Stimulated activated CD8-positive, alpha-beta memory T cell treated with anti-CD3 and anti-CD28 coated beads, Interleukin-7, amount 100 ng/mL, for 1 hour (primary cell): ENCODE measurements at places on chromosomes 3 and 15.

GRCh38 chr15:71562251-71562650 lies 248.1 kb upstream of the NR2E3 start:
- no peak for DNase-seq

- no peak for DNase-seq
Measured at GRCh38 chr3:9918261-9919038, 1.6 kb downstream of the IL17RC start.

DNA sequence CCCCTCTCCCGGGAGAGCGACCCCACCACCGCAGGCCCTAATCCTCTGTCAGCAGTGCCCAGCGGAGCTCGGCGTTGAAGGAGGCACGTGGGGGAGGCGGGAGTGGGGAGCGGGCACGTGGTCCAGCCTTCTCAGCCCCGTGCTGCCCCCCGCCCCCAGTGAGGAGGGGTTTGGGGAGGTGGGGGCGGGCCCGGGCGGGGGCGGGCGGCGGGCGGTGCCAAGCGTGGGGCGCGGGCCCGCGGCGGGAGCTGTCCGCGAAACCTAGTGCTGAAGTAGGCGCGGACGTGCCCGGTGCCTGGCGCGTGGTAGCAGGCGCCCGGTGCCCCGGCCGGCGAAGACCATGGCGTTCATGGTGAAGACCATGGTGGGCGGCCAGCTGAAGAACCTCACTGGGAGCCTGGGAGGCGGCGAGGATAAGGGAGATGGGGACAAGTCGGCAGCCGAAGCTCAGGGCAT lies at the start of gene CPLX3:
Gene CPLX3 (plus strand): TSS at position 264 of the 456 bp plus-strand sequence. CDS start 77 bp downstream, at position 341.
- DNase-seq = no peak

DNA sequence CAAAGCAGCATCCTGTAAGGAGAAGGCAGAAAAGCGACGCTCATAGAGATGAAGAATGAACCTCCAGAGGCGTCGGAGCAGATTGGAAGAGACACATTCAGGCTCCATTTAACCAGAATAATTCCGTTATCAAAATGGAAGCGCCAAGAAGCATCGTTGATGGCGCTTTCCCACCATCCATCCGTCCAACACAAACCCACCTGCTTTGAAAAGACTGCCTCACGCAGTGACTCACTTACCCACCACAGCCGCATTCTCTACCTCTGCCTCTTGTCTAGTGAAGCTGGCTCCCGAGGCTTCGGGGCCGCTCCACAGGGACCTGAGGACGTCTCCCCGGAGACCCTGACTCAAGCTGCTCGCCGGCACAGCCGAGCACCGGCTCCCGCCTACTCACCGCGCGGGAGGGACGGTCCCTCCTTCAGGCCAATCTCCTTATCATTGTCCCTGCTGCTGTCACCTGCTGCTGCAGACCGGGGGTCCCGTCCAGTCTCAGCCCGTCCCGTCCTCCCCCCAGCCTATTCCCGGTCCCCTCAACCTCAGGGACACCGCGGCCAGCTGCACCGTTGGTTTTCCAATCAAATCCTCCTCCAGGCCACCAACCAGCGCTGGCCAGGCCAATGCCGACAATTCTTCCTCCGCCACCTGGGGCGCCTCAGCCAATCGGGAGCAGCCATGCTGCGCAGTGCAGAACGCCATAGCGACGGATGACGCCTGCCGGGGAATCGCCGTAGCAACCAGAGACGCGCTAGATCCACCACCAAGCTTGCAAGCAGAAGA lies at the start of gene NEK10:
Gene NEK10 (minus strand): TSS at position 553 of the 777 bp plus-strand sequence. CDS start 16,501 bp downstream, outside the sequence.
- DNase-seq = peak; percentile 85

- DNase-seq = no peak
Measured at GRCh38 chr15:75209289-75209676, 7.6 kb downstream of the C15orf39 start.

GRCh38 chr3:180881065-180881801 lies 31.2 kb upstream of the FXR1 start:
- DNase-seq = no peak

DNA sequence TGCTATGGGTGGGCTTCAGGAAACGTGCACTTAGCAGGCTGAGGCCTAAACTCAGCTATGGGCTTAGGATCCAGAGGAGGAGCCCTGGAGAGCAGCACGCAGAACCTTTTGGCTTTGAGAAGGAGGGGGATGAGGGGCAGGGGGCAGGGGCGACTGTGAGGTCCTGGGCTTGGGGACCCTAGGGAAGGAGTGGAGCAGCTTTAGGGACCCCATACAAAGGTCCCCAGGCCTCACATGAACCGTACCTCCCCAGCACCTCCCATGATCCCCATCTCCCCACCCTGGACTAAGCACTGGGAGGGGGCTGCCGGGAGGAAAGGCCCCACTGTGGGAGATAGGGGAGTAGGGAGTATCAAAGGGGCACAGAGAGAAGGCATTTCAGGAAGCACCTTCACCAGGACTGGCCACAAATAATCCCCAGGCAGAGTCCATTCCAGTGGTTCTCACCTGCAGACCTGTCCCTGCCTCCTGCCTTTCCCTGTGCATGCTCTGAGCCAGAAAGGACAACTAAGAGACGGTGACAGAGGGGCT lies 62.0 kb upstream of the KLF13 start:
- no peak for DNase-seq

DNA sequence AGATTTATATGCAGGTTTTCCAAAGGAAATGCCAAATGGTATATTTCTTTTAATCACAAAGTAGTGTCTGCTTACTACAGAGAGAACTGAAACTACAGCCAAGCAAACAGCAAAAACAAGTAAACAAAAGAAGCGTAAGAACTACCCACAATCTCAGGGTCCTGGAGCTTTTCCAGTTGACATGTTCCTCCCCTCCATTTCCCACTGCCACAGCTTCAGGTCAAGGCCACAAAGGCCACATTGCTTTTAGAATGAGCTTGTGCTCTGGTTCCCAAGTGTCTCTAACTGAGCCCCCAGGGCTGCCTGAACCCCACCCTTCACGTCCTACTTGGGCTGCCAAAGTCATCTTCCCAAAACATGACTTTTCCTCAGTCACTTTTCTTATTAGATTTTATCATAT lies 24.1 kb downstream of the CTDSPL start:
- no peak for DNase-seq
